Right cardiac atrium (tissue), 5 donors: ENCODE measurements at places on chromosomes 1 and 21. TPM values are rescaled to one million over a fixed set of nuclear protein-coding genes. Genes with fewer than 3 reads are reported as not detected.

GRCh38 chr21:31342348-31342747 lies 1.7 kb downstream of the TIAM1 start:
- no peak for DNase-seq

The MCOLN2 gene
- total RNA-seq, result 0.74 TPM

DNA sequence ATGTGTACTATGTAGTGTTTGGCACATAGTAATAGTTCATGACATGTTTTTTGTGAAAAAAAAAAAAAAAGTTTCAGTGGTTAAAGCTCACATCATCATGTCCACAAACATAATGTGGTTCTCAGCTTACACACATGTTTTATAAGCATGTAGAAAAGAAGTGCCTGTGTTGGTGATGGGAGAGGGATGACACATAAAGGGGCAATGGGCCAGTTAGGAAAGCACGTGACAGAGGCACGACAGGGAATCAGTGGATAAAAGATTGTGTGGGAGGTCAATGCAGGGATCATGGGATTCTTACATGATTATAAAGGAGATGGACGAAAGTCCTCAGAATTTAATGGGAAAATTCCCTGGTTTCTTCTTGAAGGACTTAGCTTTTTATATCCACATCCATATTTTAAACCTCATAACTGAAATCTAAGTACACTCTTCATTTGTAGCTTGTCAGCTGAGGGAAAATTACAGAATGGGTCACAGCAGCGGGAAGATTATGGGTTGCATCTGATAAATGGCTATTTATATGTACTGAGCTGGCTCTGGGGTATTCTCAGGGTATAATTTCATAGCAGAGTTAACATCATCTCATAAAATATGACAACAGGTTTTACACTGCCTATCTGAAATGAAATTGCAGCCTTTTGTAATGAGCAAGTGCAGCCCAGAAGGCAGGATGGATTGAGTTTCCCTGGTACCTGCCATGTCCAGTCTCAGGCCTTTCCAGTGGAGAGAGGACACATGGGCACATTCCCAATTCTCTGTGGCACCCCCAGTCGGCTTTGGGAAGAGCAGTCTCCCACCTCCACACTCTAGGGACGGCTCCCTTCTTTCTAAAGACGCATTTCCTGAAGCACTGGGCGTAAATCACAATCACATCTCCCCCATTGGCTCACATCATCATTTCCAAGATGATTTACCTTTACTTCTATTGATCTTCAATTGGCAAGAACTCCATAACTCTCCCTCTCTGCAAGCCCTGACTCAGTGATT lies 42.3 kb upstream of the NHLH2 start:
- DNase-seq, result no peak

The EXO1 gene
- not detected for total RNA-seq

The GMEB1 gene
- 7.4 TPM for total RNA-seq

GRCh38 chr1:160168016-160168415 lies 16.6 kb downstream of the ATP1A4 start:
- no peak for DNase-seq

The NTNG1 gene
- 0.41 TPM for total RNA-seq

The FCRL6 gene
- total RNA-seq, result 0.50 TPM

The GNAT2 gene
- total RNA-seq, result not detected

DNA sequence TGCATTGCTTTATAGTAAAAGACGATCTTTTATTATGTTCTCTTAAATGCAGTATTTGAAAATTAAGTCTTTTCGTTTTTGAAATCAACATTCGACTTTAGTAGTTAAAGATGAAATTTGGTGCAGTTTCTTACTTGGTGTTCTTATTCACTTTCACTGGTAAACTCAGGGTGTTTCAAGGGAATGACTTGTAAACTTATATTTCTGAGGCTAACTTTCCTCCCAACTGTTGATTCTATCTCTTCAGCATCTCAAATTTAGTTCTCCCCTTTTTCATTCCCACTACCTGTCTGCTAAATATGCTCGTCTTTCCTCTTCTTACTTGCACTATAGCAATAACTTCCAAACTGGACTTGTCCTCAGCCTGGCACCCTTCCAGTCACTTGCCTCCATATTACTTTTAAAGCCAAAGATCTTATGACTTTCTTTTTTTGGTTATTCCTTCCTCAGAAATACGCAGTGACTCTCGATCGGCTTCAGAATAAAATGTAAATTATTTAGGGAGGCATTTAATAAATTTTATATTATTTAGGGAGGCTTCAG lies 988 bp downstream of the SLC35A3 start:
- no peak for DNase-seq

The OR2AK2 gene
- total RNA-seq, result not detected

DNA sequence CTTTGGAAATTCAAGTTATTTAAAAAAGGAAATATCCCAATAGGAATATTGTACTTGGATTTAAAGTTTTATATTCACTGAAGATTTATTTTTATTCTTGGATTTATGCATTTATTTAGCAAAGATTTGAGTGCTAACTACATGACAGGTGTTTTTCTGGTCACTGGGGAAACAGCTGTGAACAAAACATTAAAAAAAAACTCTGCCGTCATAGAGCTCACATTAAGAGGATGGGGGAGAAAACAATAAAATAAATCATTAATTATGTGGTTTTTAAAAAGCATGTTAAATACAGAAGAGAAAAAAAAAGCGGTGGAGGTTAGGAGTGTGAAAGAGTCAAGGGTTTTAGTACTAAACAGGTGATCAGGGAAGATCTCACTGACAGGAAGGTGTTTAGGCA lies 149.9 kb downstream of the GALNT2 start:
- DNase-seq, result no peak

The IRF6 gene
- 27.7 TPM for total RNA-seq

The RHOC gene
- total RNA-seq, result 222 TPM

DNA sequence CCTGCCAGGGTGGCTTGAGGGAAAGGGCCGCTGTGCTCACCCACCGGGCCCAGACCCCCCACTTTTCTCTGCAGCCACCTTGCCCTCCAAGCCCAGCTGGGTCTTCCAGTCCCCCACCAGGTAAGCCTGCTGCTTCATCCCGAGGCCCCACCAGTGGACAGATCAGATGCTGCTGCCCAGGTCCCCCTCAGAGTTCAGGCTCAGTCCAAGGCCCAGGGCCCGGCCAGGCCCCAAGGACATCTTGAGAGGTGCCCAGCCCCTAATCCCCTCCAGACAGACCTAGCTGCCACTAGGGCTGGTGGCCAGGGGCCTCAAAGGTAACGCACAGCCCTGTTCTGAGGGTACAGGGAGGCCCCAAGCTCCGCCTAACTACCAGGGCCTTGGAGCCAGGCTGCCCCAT lies 58.6 kb downstream of the MEGF6 start:
- no peak for DNase-seq

DNA sequence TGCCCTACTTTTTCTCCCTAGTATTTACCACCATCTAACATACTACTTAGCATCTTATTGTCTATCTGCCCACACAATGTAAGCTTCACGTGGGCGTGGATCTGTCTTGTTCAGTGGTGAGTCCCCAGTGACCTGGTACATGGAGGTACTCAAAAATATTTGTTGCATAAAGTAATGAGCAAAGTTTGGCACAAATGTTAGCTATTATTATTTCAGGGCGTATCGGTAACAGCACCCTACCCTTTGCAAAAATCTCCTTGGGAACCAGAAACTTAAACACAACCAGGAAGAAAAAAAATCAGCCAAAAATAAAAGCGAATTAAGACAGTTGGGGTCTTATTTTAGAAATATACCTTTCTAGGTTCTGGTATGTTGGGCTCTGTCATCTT lies 454 bp upstream of the NENF start:
- no peak for DNase-seq

- DNase-seq, result peak; percentile 5
These were observed 16.4 kb downstream of the PRXL2B start for GRCh38 chr1:2602866-2603520.

DNA sequence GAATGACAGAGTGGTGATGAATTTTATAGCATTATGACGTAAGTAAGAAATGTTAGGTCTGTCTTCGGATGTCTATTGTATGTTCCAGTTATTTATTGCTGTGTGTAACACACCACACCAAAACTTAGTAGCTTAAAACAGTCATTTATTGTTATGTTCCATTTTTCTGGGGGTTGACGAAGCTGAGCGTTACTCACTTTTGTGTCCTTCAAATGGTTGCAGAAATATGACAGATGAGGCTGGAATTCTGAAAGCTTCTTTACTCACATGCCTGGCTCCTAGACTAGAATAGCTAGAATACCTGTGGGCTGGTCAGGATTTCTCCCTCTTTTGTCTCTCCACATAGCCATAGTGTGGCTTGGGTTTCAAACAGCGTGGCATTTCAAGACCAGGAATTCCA lies 62.1 kb upstream of the S1PR1 start:
- no peak for DNase-seq

DNA sequence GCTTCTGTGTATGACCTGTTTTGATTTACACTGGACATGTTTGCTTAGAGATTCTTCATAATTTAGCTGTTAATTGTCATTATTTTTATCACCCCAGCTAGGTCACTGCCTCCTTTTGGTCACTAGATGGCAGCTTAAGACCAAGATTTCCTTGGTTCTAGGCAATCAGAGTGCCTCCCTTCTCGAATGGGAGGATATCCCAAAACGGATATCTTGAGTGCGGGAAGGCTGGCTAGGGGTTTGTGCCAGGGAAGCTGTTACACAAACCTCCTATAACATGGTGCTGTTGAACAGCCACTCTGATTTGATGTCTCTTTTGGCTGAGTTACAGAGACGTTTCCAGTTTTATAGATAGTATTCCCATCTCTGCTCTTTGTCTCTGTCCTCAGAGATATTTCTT lies 283.5 kb downstream of the S1PR1 start:
- DNase-seq, result no peak

DNA sequence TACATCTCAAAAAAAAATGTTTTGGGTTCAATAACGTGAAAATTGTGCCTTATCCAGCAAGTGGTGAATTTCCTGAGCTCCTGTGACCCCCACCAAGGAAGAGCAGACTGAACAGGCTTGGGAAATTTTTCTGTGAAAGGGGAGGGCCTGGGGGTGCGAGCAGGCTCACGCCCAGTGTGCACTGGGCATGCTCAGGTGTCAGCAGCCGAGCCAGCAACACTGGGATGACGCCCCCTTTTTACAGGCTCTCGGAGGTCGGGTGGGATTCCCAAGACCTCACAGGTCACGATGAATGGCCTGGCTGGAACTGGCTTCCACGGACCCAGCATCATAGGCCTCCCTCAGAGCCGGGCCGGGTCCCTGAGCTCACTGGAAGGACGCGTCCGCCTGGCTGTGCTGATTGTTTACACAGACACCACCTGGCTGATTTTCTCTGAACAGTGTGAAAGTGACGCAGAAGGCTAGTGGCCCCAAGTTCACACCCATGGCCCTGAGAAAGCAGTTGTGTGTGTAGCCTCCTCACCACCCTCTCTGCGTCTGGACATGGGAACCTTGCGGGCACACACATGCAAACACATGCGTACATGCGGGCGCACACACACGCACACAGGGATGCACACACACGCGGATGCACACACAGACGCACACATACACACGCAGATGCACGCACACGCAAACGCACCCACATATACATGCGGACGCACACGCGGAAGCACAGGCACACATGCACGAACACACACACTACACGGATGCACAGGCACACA lies 9.2 kb downstream of the CSTB start:
- peak; percentile 51 for DNase-seq

- DNase-seq, result peak; percentile 79
These were observed 17.9 kb downstream of the CSRP1 start for GRCh38 chr1:201488830-201489589.

DNA sequence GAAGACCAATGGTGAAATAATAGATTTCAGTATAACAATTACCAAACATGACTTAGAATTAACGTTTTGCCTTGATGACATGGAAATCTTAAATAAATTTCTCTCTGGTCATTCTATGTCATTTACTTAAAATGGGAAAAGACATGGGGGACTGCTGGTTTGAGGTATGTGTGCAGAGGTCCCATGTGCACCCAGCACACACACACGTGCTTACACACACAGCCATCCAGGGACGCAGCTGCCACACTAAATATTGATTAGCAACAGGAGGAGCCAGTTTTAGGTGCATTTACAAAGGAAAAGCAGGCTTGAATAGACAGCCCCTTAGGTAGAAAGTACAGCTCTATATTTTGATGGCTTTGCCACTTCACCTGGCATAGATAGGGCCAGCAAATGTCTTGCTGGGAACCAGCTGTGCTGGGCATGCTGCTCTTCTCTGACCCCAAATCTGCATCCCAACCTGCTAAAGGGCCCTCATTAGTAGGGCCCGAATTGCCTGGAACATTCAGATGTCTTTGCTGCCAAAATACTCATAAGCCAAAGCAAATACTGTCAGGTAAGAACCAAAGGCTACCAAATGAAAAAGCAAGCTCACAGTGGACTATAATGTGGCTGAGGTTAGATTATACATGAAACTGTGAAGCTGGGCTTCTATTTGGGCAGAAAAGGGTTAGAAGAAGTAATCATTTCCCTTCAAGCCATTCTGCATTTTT lies 399.9 kb downstream of the HHAT start:
- no peak for DNase-seq

DNA sequence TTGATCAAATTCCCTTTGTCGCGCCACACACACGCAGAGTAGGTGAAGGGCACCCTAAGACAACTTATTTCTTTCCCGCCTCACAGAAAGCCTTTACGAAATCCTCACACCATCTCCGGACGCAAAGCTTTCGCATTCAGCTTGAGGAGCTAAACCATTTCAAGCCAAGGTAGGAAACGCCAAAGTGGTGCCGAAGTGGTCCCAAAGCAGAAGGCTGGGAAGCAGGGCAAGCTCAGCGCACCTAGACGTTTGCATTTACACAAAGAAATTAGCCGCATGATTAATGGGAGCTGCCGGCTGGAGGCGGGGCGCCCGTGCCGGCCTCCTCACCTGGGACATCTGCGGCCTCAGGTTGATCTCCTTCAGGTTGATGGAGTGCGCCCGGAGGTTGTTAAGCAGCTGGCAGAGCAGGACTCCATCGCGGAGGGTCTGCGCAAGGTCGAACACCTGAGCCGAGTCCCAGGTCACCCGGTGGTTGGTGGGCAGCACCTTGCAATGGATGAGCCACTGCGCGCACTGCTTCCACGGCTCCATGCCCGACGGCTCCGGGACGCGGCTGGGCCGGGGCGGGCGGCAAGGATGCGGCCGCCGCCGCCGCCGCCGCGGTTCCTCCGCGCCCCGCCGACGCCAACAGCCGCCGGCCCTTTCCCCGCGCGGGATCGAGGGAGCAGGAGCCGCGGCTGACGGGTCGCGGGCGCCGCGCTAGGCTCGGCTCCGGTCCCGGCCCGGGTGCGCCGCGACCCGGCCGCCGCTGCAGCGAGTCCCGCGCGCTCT lies 457 bp downstream of the VAV3 start:
- DNase-seq, result no peak
